ENCODE measurements at places on chromosomes 2 and 18. TPM values are rescaled to one million over a fixed set of nuclear protein-coding genes. Genes with fewer than 3 reads are reported as not detected.

EVX2 gene
- not detected for total RNA-seq

TNS1 gene
- 0.86 TPM for total RNA-seq

TFPI gene
- total RNA-seq, result not detected

DNA sequence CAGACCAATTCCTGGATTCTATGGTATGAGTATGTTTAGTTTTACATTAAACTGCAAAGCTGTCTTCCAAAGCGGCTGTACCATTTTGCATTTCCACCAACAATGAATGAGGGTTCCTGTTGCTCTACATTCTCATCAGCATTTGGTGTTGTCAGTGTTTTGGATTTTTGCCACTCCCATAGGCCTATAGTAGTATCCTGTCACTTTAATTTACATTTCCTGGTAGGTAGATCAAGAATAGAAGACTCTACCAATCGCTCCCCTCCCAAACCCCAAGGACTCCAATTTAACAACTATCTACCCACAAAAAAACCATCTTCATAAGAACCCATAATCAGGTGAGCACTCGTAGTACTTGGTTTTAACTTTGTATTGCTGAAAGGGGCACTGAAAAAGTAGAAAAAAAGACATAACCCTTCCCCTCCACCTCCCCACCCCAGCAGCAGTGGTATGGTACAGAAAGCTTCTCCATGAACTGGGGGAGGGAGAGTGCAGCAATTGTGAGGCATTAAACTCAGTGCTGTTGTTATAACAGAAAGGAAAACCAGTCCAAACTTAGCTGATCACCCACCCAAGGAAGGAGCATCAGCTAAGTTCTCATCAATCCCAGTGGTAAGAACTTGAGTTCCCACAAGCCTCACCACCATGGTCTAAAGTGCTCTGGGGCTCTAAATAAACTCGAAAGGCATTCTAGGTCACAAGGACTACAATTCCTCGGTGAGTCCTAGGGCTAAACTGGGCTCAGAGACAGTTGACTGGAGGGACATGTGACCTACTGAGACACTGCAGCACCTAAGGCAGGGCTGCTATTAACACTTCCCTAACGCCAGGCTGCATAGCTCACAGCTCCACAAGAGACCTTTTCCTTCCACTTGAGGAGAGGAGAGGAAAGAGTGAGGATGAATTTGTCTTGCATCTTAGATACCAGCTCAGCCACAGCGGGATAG is 35.5 kb upstream of the CYTIP start:
- no peaks in the 10 kb centered on the region for H3K27me3 ChIP-seq
- no peaks in the 10 kb centered on the region for H3K36me3 ChIP-seq
- H3K27ac ChIP-seq, result no peak overlapping the region
- H3K4me1 ChIP-seq, result peaks cover 14% of the 10 kb centered on the region

DNA sequence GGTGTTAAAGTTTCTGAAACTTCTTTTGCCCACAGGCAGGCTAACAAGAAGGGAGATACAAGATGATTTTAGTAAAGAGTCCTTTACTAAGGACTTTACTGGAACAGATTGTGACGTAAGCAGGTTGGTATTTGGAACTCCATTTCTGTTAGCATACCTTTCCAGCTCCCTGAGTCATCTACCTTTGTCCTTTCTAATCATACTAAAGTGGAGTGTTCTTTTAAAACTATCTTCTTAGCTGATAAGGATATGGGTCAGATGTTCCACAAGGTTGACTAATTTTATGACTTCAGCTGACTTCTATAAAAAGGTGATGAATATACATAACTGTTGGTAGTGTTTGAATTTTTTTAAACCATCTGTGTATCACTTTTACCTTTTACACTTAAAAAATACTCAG is 21.1 kb downstream of the UGP2 start:
- H3K27me3 ChIP-seq, result no peaks in the 10 kb centered on the region
- peaks cover 8% of the 10 kb centered on the region for H3K36me3 ChIP-seq
- H3K27ac ChIP-seq, result no peak overlapping the region
- peaks cover 2% of the 10 kb centered on the region for H3K4me1 ChIP-seq
- no peak overlapping the region for H3K4me3 ChIP-seq

DNA sequence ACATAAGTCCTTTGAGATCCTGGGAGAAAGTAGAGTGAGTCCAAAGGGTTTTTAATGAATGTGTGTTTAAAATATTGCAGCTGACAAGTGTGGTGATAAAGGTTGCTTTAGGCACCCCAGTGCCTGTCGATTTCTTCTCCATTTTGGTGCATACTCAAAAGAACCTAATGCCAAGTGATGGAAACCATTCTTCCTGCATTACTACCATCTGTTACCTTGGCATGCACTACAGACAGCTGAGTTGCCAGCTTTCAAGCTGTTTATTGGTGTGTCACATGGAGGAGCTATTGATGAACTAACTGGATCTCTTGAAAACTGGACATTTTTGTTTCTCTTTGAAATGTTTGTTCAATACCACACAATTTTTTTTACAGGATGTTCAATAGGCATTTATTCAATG is 350.0 kb downstream of the AKAIN1 start:
- no peaks in the 10 kb centered on the region for H3K27me3 ChIP-seq
- DNase-seq, result no peak
- H3K4me1 ChIP-seq, result no peaks in the 10 kb centered on the region
- H3K36me3 ChIP-seq, result no peaks in the 10 kb centered on the region
- no peak overlapping the region for H3K4me3 ChIP-seq
- H3K27ac ChIP-seq, result no peak overlapping the region

- DNase-seq, result peak; percentile 17
- no peaks in the 10 kb centered on the region for H3K36me3 ChIP-seq
- no peak overlapping the region for H3K4me3 ChIP-seq
- no peak overlapping the region for H3K27ac ChIP-seq
These were observed 1.5 kb downstream of the GAREM1 start for GRCh38 chr18:32469190-32469651.

DNA sequence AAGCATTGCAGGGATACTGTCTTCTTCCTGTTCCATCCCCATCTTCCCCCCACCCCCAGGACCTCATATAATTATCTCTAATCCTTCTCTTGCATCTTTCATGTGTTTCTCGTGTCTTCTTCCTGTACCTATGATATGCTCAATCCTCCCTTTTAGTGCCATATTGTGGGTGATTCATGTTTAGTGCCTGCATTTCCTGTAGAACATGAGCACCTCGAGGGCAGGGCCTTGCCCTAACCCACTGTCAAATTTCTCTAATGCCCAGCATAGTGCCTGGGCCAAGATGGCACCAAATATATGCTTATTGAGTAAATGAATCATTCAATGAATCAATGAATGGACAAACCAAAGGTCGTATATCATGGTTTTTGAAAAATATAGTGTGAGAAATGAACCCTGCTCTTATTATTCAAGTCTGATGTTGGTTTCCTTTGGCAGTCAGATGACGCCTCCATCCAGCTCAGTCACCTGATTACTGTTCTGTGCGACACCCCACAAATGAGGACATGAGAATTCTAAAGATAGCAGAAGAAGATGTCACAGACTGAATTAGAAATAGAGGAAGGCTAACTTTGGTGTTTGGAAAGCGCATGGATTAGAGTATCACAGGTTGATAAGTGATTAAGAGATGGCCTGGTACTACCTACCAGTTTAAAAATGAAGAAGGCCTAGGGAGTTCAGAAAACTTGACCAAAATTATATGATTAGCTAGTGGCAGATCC is 278.4 kb downstream of the PRKCE start:
- H3K4me1 ChIP-seq, result peaks cover 18% of the 10 kb centered on the region
- no peaks in the 10 kb centered on the region for H3K36me3 ChIP-seq
- H3K4me3 ChIP-seq, result no peak overlapping the region
- no peaks in the 10 kb centered on the region for H3K27me3 ChIP-seq

DNA sequence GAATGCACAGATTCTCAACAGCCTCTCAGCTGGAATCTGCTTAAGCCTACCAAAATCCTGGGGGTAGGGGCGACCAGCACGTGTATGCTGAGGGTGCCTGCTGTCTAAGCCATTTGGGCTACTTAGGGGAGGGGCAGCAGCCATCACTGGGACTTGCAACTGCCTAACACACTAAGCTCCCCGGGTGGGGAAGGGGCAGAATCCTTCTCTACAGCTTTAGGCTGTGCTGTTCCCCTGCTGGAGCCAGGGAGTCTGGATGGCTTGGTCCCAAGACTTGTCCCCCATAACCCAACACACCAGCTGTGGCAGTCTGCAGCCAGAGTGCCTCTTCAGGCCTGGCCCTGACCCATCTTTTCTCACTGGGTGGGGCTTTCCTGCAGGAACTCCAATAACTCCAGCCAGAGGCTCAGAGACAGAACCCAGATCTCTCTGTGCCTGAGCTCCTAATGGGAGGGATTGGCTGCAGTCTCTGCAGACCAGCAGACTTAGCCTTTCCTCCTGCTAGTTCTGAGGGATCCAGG is 305.4 kb upstream of the RND3 start:
- no peak overlapping the region for H3K4me3 ChIP-seq
- H3K27me3 ChIP-seq, result no peaks in the 10 kb centered on the region
- DNase-seq, result no peak

GRCh38 chr2:11938196-11938595 is 191.8 kb downstream of the LPIN1 start:
- no peak overlapping the region for H3K27ac ChIP-seq
- H3K27me3 ChIP-seq, result no peaks in the 10 kb centered on the region
- peaks cover 12% of the 10 kb centered on the region for H3K4me1 ChIP-seq
- H3K36me3 ChIP-seq, result no peaks in the 10 kb centered on the region
- no peak overlapping the region for H3K4me3 ChIP-seq
- no peak for DNase-seq

GRCh38 chr18:73933685-73934084 is 213.9 kb downstream of the FBXO15 start:
- H3K27me3 ChIP-seq, result no peaks in the 10 kb centered on the region
- DNase-seq, result no peak
- no peak overlapping the region for H3K27ac ChIP-seq
- no peaks in the 10 kb centered on the region for H3K36me3 ChIP-seq
- H3K4me3 ChIP-seq, result no peak overlapping the region

DNA sequence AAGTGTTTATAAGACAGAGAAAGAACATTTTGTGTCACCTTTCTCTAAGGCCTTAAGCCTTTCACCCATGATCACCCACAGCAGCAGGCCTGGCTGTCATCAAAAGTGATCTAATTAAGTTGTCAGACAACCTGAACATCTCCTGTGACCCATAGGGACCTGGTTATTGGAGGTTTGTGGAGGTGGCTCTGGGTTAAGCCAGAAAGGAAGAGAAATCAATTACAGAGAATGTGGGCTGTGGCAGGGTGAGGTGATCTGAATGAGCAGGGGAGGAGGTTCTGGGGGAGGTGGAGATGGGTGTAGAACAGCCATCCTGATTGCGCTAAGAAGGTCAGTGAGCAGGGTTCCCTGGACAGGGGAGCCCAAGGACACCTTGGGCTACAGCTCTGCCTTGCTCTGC is 170.8 kb downstream of the FSHR start:
- no peak overlapping the region for H3K27ac ChIP-seq
- H3K4me3 ChIP-seq, result no peak overlapping the region
- no peaks in the 10 kb centered on the region for H3K4me1 ChIP-seq
- no peaks in the 10 kb centered on the region for H3K36me3 ChIP-seq

DNA sequence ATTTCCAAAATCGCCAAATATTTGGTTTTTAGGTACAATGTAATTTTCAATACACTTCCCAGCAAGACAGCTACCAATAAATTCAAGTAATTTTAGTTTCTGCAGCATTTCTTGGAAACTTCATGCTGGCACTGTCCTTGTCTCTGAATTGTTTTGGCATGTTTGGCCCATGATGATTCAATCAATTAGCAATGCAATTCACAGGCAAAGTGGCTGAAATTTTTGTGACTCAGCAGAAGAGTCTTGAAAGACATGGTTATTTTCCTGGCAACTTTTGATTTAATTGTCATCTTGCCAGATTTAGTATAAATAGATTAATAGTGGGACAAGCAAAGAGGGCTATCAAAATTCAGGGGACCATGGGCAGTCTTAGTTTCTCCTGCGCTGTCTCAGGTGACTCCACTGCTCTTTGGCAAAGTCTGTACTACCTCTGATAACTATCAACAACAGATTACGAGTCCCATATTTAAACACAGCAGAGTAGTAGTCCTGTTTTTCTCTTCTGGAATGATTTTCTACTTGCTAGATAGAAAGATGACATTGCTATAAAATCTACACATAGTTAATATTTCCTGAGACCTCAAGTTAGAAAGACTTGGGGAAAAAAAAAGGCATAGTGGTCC is 88.9 kb upstream of the CYP26B1 start:
- H3K4me3 ChIP-seq, result no peak overlapping the region
- no peaks in the 10 kb centered on the region for H3K4me1 ChIP-seq
- H3K27me3 ChIP-seq, result no peaks in the 10 kb centered on the region
- no peak overlapping the region for H3K27ac ChIP-seq

DNA sequence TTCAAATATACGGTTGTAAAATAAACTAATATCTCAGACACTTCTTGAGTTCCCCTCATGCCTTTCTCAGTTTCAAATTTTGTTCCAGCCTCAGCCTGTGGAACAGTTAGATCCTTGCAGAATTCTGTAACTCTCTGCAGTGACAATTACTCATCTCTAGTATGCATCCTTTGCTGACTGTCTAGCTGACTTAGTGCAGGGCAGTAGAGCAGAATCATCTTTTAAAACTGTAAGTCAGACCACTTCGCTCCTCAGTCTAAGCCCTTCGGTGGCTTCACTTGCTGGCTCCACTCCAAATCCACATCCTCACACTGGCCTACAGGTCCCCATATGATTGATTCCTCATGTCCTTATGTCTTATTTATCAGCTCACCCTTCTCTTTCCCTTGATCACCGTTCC is 164.1 kb upstream of the ZSWIM2 start:
- no peak overlapping the region for H3K27ac ChIP-seq
- no peak overlapping the region for H3K4me3 ChIP-seq
- H3K27me3 ChIP-seq, result no peaks in the 10 kb centered on the region
- DNase-seq, result no peak

- H3K4me3 ChIP-seq, result no peak overlapping the region
These were observed 447.3 kb downstream of the KCNJ3 start for GRCh38 chr2:155145758-155146229.
